Uterus (tissue), 4 donors: ENCODE measurements at places on chromosomes 6 and 20. TPM values are rescaled to one million over a fixed set of nuclear protein-coding genes. Genes with fewer than 3 reads are reported as not detected.
A peak's percentile ranks its signal among the peaks of the same experiment; 100 is the strongest.

DNA sequence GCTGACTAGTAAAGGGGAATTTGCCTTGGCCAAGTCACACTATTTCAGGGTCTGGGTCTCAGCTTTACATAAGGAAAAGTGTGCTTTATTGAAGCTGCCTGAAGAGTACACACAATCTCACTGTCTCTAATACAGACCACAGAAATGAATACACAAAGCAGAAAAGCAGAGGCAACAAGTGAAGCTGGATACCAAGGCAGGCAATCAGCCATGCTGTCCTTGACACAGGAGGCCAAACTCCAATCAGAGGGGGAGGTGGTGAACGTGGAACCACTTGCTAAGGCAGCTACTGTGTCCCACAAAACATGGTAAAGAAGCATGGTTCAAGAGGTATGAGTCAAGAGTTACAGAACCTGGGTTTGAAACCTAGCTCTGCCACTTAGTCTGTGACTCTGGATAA is 21.8 kb upstream of the CCND3 start:
- DNase-seq: no peak

GRCh38 chr6:35673755-35674154 is 15.0 kb downstream of the FKBP5 start:
- DNase-seq: no peak

DNA sequence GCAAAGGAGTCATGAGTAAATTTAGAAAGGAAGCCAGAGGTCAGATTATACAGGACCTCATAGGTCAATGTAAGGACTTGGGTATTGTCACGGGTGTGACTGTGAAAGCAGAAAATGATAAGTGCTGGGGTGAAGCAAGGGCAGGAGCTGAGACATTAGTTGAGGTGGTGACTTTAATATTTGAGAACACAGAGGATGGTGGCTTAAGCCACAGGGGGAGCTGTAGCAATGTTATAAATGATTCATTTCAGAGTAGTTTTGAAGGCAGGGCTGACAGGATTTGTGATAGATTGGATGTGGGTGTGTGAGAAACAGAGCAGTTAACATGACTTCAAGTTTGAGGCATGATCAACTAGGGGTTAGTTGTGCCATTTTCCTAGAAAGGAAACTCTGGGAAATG is 659.9 kb downstream of the EPM2A start:
- no peak for DNase-seq

GRCh38 chr6:27531772-27532459 is 59.0 kb upstream of the ZNF184 start:
- DNase-seq: no peak

DNA sequence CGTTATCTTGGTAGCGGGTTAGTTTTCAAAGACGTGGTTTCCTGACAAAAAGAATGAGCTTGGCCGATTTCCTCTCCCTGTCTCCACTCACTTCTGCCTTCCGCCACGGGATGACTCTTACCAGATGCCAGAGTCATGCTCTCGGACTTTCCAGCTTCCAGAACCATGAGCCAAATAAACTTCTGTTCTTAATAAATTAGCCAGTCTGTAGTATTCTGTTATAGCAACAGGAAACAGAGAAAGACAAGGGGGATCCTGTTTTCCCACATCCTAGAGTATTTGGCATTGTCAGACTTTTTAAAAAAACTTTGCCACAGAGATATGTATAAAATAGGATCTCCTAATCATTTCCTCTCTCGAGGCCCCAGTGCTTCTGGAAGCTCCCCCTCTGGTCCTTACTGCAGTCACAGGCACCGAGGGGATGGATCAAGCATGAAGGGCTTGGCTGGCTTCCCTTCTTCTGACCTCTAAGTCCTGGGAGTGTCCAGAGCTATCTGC is 84.9 kb upstream of the NAA20 start:
- DNase-seq: peak; percentile 69

The B3GAT2 gene
- total RNA-seq: not detected

- DNase-seq: no peak
Observed at GRCh38 chr6:113662688-113663333, 194.3 kb upstream of the MARCKS start.

- no peak for DNase-seq
Observed at GRCh38 chr20:2696646-2697045, 4.1 kb downstream of the EBF4 start.

The GGTLC1 gene
- total RNA-seq: not detected

GRCh38 chr6:106961801-106962200 is 12.7 kb downstream of the CD24 start:
- DNase-seq: no peak

The DACT2 gene
- 9.6 TPM for total RNA-seq

DNA sequence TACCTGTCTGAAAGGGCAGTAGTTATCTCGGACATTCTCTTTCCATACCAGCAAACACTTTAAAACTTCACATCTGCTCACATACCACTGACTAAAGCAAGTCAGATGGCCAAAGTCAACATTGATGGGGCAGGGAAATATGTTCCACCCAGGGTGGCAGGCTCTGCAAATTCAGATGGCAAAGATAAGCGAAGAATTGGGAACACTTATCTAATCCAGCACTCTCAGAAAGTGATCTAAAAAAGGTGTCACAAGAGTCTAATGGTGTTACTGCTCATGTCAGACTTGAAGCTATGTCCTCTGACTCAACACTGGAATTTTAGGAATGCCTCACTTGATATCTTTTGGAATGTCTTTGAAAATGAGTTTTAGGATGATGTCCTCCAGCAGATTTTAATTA is 1086.2 kb downstream of the KIF16B start:
- no peak for DNase-seq

DNA sequence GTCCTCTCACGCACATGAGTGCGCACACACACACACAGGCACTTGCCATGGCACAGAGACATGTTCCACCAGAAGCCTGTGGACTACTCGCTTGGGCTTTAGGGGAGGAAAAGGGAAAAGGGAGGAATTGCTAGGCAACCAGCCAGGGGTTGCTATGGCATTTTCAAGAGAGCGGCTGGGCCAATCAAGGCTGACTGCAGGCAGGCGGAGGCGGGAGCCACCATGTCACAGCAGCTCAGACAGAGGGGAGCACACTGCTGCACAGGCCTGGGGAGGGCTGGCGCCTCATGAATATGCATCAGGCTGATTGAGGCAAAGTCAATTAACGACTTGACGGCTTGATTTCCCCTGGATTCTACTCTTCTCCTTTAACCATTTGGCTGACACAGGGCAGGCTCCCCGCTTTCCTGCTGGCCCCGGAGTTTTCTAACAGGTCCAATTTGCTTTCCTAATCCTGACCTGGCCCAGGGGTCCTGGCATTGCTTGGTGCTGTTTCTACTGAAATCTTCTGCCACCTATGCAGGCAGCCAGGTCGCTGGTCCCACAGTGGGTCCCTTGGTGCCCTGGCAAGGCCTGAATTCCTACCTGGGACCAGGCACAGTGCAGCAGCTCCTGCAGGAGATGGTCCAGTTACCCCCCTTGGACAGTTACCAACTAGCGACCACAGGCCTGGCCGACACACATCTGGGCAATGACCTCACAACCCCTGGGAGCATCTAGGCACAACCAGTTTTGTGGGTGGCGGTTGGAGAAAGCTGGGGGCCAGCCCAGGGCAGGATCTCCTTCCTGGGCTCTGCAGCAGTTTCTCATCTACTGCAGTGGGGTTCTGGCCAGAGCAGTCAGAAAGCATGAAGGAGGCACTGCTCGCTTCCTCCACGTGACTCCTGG is 52.1 kb downstream of the YTHDF1 start:
- DNase-seq: no peak

The RBBP8NL gene
- total RNA-seq: not detected

The HLA-DQB1 gene
- total RNA-seq: 4.9 TPM

The PLCB1 gene
- 31.6 TPM for total RNA-seq

DNA sequence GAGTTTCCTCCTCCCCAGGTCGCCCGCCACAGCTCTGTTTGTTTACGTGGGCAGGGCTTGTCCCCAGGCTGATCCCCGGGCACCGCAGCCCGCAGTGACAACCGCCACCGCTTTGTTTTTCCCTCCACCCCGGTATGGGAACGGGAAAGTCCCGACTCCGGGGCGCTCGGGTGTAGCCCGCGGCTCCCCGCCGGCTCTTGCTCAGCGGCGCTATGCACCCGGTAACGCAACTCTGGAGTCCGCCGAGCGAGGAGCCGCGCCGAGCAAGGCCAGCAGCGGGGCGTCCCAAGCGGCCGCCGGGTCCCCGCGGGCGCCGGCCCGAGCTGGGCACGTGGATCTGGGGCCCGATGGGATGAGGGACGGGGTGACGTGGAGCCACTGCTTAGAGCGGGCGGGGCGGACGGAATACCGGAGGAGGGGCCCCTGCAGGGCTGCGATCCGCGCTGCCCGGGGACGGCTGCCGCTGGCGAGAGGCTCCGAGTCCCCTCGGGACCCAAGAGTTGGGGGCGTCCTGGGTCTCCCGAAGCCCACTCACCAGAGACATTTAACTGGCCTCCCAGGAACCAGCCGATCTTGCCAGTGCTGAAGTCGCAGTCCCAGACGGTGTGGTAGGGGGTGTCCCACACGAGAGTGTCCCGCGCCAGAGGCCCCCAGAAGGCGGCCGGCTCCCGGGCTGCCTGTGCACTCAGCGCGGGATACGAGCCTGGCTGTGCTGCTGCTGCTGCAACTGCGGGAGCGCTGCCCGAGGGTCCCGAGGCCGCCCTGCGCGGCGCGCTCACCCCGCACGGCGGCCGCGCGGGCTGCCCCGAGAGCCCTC is 497 bp downstream of the ACSS1 start:
- DNase-seq: peak; percentile 68

GRCh38 chr20:33013701-33014326 is 6.3 kb downstream of the BPIFB2 start:
- no peak for DNase-seq

GRCh38 chr6:18360188-18360587 is 27.0 kb upstream of the RNF144B start:
- DNase-seq: no peak
